ENCODE measurements at places on chromosomes 1 and 21.
A peak's percentile ranks its signal among the peaks of the same experiment; 100 is the strongest.

GRCh38 chr1:214551436-214552173 lies at the start of gene PTPN14:
PTPN14 (minus strand) TSS chr1:214551602; CDS start chr1:214464803, 86,799 bp downstream.
- DNase-seq = peak; percentile 22

DNA sequence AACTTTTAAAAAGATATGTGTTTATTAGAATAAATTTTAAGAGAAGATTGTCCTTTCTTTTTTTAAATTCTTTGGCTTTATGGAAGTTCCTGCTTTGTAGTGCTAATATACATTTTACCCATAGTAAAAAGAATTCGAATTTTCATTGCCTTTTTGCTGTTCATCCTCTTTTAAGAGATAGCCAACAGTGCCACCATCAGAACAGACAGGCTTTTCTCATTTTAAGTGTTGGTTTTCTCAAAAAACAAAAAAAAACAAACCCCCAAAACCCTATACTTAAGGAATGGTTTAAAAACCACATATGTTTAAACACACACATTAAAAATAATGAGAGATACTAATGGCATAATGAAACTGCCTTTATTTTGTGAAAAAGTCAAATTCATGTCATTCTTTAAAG lies 118.8 kb downstream of the NEK7 start:
- no peak for DNase-seq

DNA sequence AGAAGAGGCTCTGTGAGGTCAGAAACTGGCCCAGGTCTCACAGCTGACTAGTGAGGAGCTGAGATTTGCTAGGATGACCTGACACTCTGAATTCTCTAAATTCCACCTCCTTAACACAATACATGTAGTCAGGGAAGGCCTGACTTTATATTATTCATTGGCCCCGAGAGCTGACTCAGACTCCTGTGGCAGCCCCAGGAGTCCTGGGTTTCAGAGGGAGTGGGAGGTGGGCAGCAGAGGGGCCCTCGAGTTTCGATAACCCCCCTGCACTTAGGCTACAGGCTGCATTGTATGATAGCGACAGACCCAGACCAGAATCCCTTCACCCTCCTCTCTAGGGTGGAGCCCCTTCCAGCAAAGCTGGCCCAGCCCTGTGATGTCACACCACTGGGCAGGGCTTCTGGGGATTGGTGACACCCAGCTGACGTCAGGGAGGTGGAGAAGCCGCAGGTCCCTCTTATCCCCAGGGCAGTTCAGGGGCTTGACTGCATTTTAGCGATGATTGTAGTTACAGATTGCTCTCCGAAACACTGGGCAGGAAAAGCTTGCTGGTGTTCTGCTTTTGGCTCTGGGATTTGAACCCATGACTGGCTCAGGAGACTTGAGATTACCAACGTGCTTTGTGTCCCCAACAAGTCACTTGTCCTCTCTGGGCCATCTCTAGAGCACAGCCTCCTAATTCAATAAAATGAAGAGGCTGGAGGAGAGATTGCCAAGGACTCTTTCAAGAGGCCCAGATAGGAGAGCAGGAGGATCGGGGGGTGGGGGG lies 17.0 kb upstream of the GPR37L1 start:
- no peak for DNase-seq

DNA sequence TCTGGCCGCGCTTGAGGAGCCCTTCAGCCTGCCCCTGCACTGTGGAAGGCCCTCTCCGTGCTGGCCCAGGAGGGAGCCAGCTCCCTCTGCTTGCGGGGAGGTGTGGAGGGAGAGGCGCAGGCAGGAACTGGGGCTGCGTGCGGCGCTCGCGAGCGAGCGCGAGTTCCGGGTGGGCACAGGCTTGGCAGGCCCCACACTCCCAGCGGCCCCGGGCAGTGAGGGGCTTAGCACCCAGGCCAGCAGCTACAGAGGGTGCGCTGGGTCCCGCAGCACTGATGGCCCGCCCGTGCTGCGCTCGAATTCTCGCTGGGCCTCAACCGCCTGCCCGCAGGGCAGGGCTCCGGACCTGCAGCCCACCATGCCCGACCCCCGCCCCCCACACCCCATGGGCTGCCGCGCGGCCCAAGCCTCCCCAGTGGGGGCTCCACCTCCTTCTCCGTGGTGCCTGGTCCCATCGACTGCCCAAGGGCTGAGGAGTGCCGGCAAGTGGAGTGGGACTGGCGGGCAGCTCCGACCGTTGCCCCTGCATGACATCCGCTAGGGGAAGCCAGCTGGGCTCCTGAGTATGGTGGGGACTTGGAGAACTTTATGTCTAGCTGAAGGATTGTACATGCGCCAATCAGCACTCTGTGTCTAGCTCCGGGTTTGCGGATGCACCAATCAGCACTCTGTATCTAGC lies 46.0 kb downstream of the COL24A1 start:
- no peak for DNase-seq

- DNase-seq = no peak
Observed at GRCh38 chr1:151881479-151881878, 27.8 kb downstream of the THEM4 start.

- no peak for DNase-seq
Observed at GRCh38 chr1:212941452-212941851, 8.9 kb upstream of the VASH2 start.

DNA sequence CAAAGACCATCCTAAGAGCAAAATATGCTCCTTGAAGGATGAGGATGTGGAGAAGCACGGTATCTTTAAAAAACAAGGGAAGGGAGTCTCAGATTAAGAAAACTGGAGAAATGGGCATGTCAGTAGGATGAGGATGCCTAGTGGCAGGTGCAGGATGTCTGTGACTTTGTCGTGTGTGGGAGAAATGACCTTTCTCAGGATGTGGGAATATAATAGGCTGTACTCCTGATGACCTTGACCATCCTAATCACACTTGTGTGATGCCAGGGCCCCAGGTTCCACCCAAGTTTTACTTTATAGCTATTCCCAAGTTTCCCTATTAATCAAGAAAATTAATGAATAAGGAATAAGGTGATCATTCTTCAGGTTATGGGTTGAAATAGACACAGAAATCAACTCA lies 12.9 kb downstream of the C1orf116 start:
- DNase-seq = no peak

GRCh38 chr21:24375201-24375600 lies 1232.1 kb downstream of the MRPL39 start:
- peak; percentile 17 for DNase-seq

- DNase-seq = no peak
Observed at GRCh38 chr1:176225911-176226310, 18.8 kb upstream of the COP1 start.

DNA sequence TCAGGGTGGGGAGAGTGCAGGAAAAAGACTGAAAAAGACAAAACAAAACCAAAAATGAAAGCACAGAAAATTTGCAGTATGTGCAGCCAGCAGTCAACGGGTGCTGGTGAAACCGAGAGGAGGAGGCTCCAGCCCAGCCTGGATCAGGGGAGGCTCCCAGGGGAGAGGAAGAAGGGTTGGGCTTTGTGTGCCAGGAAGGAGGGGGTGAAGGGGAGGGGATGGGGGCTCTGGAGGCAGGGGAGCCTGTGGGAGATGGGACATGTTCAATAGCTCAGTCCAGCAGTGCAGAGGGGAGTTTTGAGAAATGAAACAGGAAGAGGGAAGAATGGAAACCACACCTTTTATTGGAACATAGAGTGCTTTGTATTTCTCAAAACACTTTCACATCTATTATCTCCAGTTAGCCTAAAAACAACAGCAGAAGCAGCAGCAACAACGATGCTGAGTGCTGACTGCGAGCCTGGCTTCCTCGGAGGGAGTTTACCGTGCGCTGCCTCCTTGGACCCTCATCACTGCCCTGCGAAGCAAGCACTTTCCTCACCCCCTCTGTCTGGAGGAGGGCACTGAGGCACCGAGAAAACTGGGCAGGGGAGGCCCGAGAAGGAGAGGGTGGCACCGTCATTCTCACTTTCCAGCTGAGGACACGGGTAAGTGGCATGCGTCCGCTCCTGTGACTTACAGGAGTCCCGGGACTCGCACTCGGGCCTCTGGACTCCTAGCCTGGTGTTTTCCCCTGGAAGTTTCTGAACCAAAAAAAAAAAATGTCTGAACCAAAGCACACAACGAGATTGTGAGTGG lies 62.9 kb downstream of the MDM4 start:
- DNase-seq = peak; percentile 7

DNA sequence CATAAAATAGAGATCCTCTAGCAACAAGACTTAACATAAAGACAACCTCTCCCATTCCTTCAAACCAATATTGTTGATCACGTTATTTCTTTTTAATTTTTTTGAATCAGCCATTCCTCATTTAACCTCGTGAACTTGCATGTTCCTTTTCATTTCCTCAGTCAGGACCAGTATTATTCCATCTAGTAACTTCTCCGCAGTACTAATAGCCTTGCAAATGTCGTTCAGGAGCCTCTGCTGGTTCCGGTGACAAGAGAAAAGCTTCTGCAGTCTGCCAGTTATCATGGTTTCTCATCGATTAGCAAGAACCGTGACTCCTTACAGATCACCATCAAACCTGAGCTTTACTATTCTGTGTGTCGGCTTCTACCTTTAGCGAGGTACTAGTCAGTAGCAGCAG lies 3.0 kb downstream of the APP start:
- DNase-seq = no peak

DNA sequence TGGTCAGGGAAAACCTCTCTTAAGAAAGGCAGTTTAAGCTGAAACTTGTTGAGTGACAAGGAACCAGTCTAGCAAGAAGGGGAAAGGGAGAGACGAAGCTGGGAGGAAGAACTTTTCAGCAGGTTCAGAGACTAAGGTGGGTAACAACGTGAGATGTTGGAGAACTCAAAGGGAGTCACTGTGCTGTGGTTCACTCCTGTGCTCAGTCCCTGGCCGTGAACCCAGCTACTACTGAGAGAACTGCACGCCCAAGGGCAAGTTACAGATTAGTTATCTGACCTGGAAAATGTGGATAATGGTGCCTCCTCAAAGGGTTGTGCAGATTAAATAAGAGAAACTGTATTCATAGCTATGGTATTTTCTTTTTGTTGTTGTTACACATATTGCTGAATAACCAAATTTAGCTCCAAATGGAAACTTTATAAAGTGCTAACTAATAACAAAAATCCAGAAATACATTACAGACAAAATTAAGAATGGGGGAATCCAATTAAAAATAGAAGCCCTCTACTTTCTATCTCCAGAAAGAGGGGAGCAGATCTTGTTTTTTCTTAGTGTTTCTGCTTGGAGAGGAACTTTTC lies 2.9 kb downstream of the ZBTB40 start:
- no peak for DNase-seq

GRCh38 chr1:152053375-152053774 lies 16.6 kb upstream of the S100A11 start:
- DNase-seq = no peak

Data from activated T-cell treated with anti-CD3 and anti-CD28 coated beads for 48 hours (primary cell).